ENCODE measurements at places on chromosomes 2 and 18. TPM values are rescaled to one million over a fixed set of nuclear protein-coding genes. Genes with fewer than 3 reads are reported as not detected.

TCF7L1 gene
- 26.2 TPM for polyA plus RNA-seq

UGT1A10 gene
- polyA plus RNA-seq: not detected

LRP1B gene
- polyA plus RNA-seq: 0.65 TPM

COL4A3 gene
- 1.6 TPM for polyA plus RNA-seq

COLEC12 gene
- 33.3 TPM for polyA plus RNA-seq

GPR75 gene
- polyA plus RNA-seq: 0.07 TPM

DYSF gene
- 0.25 TPM for polyA plus RNA-seq

TEX44 gene
- not detected for polyA plus RNA-seq

FAP gene
- polyA plus RNA-seq: 40.4 TPM

SIGLEC15 gene
- polyA plus RNA-seq: 1.3 TPM

LYG1 gene
- 2.4 TPM for polyA plus RNA-seq

PLEKHH2 gene
- 3.3 TPM for polyA plus RNA-seq

ACVR1C gene
- 1.3 TPM for polyA plus RNA-seq

NAT8 gene
- polyA plus RNA-seq: 3.3 TPM

TGFA gene
- polyA plus RNA-seq: 2.6 TPM

CTDP1 gene
- polyA plus RNA-seq: 20.4 TPM

GYPC gene
- 84.2 TPM for polyA plus RNA-seq

STPG4 gene
- polyA plus RNA-seq: not detected

MTHFD2 gene
- polyA plus RNA-seq: 40.1 TPM

GBX2 gene
- polyA plus RNA-seq: 0.45 TPM

SLC19A3 gene
- polyA plus RNA-seq: 15.5 TPM

SLC4A3 gene
- polyA plus RNA-seq: 14.1 TPM

NTSR2 gene
- polyA plus RNA-seq: not detected

HEATR5B gene
- polyA plus RNA-seq: 8.7 TPM

L3MBTL4 gene
- polyA plus RNA-seq: 4.1 TPM

LIPG gene
- 36.9 TPM for polyA plus RNA-seq

SCN2A gene
- 0.86 TPM for polyA plus RNA-seq

DYNC2LI1 gene
- 22.7 TPM for polyA plus RNA-seq

All from hepatocyte (in vitro differentiated cells).